ENCODE measurements at places on chromosomes 13 and 19.
A peak's percentile ranks its signal among the peaks of the same experiment; 100 is the strongest.

GRCh38 chr13:41299316-41300094 lies 11.6 kb upstream of the NAA16 start:
- DNase-seq = no peak

- no peak for DNase-seq
Measured at GRCh38 chr13:80093888-80094287, 247.0 kb downstream of the SPRY2 start.

- DNase-seq = no peak
Measured at GRCh38 chr13:73054712-73055111, 4.1 kb upstream of the KLF5 start.

DNA sequence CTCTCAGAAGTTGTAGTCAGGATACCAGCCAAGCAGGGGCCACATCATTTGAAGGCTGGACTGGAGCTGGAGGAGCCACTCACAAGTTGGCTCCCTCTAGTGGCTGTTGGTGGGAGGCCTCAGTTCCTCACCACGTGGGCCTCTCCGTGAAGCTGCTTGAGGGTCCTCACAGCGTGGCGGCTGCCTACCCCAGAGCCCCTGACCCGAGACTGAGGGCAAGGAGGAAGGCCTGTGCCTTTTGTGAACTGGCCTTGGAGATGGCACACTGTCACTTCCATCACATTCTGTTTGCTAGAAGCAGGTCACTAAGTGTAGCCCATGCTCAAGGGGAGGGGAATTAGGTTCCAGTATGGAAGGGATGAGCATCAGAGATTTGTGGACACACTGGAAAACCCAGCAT lies 14.6 kb downstream of the GNA11 start:
- peak; percentile 82 for DNase-seq

- DNase-seq = peak; percentile 53
Measured at GRCh38 chr13:113935001-113935844, 38.7 kb downstream of the C13orf46 start.
